Right renal cortex interstitium (tissue), 3 donors: ENCODE measurements at places on chromosomes 6 and 20. TPM values are rescaled to one million over a fixed set of nuclear protein-coding genes. Genes with fewer than 3 reads are reported as not detected.

GRCh38 chr20:36991703-36992102 lies 40.2 kb upstream of the SAMHD1 start:
- no peak for DNase-seq

GRCh38 chr6:168950858-168951214 lies 302.8 kb downstream of the THBS2 start:
- DNase-seq, result no peak

GRCh38 chr6:109854541-109855308 lies 123.4 kb upstream of the GPR6 start:
- DNase-seq, result no peak

UNC5CL gene
- polyA plus RNA-seq, result 5.2 TPM

DNA sequence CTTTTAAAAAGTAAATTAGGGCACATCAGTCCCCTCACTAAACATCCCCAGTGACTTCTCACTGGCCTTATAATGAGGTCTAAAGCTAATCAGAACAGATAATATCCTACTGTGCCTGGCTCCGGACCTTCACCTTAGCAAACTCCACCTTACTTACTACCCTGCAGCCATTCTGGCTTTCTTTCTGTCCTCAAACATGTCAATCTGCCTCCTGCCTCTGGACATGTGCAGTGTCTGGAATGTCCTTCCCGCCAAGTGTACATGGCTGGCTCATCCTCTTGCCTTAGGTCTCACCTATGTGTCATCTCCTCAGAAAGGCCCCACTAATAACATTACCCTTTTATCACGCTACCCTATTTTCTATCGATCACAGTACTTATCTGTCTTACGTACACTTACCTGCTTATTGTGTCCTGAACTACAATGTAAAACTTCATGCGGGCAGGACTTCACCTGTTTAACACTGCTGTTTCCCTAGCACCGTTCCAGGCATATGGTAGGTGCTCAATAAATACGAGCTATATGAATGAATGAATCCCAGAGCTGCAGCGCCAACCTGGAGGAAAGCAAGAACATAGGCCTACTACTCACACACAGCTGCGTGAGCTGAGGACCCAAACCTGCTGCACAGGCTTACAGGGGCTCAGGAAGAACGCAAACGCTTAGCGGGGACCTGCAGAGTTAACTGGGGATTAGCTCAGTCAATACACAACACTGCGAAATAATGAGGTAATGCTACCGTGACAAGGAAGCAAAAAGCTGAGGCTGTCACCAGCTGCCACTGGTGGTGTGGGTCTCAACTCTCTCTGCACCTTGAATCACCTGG lies 991 bp downstream of the UQCC2 start:
- DNase-seq, result no peak

DNA sequence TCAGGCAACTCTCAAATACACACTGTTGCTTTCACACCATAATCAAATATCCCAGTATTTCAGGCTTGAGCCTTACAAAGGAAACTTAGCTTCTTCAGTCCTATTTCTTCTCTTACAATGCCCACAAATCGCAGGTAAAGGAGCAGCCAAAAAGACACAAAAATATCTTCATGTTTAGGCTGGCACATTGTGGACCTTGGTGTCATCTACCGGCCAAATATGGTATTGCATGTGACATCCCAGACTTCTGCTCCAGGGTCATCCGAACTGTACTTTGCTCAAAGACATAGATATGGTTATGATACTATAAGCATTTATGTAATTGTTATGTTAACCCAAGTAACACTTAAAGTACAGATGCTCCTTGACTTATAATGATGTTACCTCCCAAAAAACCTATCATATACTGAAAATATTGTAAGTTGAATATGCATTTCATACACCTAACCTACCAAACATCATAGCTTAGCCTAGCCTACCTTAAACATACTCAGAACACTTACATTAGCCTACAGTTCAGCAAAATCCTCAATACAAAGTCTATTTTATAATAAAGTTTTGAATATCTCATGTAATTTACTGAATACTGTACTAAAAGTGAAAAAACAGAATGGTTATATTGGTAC lies 4.6 kb downstream of the OR2H2 start:
- DNase-seq, result peak; percentile 20

GRCh38 chr6:155079985-155080452 lies 84.9 kb downstream of the TIAM2 start:
- no peak for DNase-seq

DNA sequence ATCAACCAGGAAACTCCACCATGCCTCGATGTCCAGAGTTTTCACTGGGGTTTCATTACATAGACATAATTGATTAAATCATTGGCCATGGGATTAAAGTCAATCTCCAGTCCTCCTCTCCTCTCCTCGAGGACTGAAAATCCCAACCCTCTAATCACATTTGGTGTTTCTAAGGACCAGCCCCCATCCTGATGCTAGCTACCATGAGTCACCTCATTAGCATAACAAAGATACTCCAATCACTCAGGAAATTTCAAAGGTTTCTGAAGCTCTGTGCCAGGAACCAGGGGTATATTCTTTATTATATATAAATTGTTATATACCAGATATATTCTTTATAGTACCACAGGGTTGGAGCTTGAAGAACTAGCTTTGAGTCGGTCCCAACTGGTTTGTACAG lies 212.9 kb upstream of the PRND start:
- no peak for DNase-seq

HSF2 gene
- polyA plus RNA-seq, result 36.2 TPM

- DNase-seq, result no peak
These were observed 212.4 kb downstream of the GMPR start for GRCh38 chr6:16450821-16451220.

SLC22A7 gene
- 0.75 TPM for polyA plus RNA-seq

GNL1 gene
- 89.8 TPM for polyA plus RNA-seq

PSORS1C2 gene
- not detected for polyA plus RNA-seq

DNA sequence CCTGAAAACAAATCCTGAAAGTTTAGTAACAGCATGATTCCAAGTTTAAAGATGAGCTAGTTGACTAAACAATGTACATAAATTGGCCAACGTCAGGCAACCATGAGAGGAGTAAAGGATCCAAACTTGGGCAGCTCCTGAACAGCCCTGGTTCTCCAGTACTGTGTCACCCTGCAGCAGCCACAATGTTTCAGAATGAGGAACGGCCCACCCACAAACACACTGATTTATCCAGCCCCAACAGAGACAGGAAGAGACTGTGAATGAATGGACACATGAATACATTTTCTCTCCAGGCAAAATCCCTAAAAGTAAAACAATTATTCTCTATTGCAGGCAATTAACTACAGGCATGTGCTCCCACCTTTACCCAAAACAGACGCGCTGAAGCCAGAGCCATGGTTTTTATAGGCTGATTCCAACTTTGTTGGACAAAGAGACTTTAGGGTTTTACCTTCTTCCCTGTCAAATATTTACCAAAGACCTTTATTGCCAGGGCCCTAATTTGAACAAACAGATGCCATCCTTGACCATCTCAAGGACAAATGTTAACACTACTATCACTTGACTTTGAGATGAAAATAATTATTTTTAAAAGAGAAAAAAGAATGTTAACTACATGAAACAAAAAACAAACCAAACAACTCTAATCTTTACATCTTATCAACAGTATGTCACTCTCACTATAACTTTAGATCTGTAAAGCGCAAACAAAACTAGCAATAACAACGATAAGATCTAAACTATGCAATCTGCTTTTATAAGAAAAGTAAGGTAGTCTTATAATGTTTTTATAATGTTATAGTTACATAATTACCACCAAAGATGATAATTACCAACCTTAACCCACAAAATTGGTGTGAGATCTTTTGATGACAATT lies 22.9 kb downstream of the CNKSR3 start:
- no peak for DNase-seq

DNA sequence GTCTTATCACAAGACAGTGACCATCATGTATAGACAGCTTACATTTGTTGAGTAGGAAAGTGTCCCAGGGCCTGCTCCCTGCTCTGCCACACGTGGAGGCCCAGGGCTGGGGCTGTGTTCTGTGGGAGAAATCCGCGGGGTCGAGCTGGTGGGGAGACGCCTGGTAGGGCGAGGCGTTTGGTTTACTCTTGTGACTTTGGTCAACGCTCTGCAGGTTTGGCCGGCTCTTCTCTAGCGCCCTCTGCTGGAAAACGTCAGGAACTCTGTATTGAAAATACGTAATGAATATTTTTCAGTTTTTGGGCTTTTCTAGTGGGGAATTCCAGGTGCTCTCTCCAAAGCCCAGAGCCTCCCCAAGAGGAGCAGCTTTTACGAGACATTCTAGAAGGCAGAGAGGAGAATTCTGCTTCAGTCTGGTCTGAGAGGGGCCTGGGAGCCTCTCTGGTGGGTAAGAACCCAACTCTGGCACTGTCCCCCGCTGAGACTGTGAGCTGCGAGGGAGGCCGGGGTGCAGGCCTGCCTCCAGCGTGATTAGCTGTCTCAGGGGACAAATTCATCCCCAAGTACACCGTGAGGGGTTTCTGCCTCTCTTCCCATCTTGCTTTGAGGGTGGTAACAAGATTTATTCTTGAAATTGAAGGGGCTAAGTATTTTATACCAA lies 112.6 kb upstream of the RALGAPA2 start:
- DNase-seq, result no peak

- no peak for DNase-seq
These were observed 29.2 kb downstream of the JAG1 start for GRCh38 chr20:10644458-10645204.

DNA sequence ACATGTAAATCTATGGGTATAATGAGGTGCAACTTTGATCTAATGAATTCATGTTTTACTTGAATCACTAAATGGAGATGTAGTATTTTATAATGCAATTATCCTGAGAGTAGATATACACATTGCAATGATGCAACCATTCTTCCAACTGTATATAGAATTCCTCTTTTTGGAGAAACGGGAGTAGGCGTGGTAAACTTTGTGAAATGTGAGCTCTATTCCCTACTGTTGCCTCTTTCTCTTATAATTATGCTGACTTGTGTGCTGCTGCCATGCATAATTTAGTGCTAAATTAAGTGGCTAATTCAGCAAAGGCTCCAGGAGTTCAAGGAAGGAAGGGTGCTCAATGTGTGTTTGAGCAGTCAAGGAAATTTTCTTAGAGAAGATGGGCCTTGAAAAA lies 116.6 kb upstream of the SLC35B3 start:
- no peak for DNase-seq

ERMARD gene
- polyA plus RNA-seq, result 39.4 TPM

UBE2C gene
- polyA plus RNA-seq, result 66.1 TPM

TCP11 gene
- 2.6 TPM for polyA plus RNA-seq

SSTR4 gene
- not detected for polyA plus RNA-seq

DNA sequence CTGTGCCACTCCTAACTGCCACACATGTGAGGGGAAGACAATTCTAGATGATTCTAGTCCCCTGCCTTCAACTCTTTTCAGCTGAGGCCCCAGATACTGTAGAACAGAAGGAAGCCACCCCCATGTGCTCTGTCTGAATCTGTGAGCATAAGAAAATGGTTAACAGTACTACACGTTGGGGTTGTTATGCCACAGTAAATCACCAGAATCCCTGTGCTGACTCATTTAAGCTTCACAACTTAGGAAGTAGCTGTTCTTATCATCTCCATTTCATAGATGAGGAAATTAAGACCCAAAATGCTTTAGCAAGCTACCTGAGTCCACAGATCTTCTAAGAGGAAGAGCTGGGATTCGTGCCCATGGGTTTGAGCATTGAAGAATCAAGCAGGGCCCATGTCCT lies 27.4 kb upstream of the SCRT2 start:
- DNase-seq, result no peak

KCNG1 gene
- polyA plus RNA-seq, result 4.6 TPM

GRCh38 chr6:166168616-166169548 lies 1.2 kb upstream of the TBXT start:
- no peak for DNase-seq

RBM38 gene
- 19.9 TPM for polyA plus RNA-seq
